Activated effector memory CD4-positive, alpha-beta T cell treated with anti-CD3 and anti-CD28 coated beads, Interleukin-2, amount 50 U/mL, for 16 hours (primary cell): ENCODE measurements at places on chromosomes 3 and 15.

- no peak for DNase-seq
Observed at GRCh38 chr3:3799173-3800079, at the start of gene LRRN1. Gene LRRN1, plus strand, starts transcription at chr3:3799431. Its CDS starts 45,211 bp downstream, at chr3:3844642.

GRCh38 chr3:28028554-28028953 lies 212.9 kb upstream of the CMC1 start:
- DNase-seq: no peak

DNA sequence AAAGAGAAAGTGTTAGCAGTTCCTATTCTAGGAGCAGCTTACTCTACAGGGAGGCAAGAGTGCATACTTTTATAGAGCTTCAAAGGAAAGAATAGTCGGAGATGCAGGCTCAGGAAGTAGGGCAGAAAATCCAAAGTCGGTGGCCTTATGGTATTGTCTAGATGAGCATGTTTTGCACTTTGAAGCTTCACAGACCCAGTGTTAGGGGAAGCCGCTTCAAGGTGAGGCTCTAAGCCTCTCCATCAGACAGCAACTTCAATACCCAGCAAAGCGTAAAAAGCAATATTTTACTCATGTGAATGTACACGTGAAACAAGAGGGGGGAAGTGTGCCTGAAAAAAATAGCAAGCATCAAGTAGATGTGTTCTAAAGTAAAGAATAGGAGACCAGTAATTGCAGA lies 125.6 kb upstream of the RASGRP1 start:
- no peak for DNase-seq

GRCh38 chr15:101293122-101293521 lies 1.9 kb downstream of the SNRPA1 start:
- no peak for DNase-seq

- DNase-seq: no peak
Observed at GRCh38 chr15:57418635-57419034, 42.3 kb downstream of the CGNL1 start.

GRCh38 chr3:160598865-160599264 lies 33.5 kb upstream of the KPNA4 start:
- no peak for DNase-seq

DNA sequence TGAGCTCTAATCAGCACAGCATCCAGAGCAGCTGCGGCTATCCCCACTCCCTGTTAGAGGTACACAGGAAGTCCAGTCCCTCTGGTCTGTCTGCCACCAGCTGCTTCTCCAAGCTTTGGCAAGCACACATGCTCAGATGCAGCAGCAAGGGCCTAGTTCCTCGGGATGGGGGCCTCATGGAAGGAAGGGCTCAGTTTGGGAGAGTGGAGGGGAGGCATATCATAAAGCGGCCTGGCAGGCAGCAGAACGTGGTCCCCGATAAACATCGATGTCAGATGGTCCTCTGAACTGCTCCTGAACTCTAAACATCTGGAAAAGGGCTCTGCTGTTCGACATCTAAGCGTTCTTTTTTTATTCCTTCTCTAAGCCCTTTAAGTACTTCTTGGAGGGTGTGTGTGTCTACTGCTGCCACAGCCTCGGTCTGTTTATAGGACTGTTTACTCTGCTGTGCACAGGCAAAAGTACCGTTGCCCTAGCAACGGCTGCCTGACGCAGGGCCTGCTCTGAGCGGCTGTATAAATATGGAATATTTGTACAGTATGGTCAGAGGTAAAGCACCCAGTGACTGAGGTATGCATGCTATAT lies 74.6 kb downstream of the PRICKLE2 start:
- no peak for DNase-seq

GRCh38 chr3:63467392-63467791 lies 185.1 kb upstream of the SNTN start:
- DNase-seq: no peak

GRCh38 chr3:53859178-53859577 lies 12.8 kb downstream of the IL17RB start:
- DNase-seq: no peak

- no peak for DNase-seq
Observed at GRCh38 chr15:33067456-33067855, 127.1 kb downstream of the FMN1 start.

GRCh38 chr3:115217678-115218451 lies 70.8 kb upstream of the ZBTB20 start:
- DNase-seq: no peak

DNA sequence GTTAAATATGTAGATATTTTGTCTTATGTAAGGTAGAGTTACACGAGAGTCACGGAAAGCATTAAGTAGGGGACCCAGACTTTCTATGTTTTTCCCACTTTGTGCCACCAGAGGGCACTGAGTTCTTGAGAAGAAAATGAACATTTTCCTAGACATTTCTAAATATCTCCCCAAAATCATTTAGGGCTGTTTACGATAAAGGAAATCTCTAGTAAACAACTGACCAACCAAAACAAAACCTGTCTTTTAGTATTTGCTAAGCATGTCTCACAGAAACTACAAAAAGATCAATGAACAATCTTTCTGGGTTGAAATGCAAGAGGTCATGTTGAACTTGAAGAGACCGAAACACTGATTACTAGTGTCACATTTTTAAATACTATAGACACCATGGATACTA lies 16.1 kb downstream of the POU1F1 start:
- no peak for DNase-seq

GRCh38 chr3:49791571-49791970 lies 5.2 kb upstream of the IP6K1 start:
- DNase-seq: peak; percentile 39

GRCh38 chr3:114624571-114625181 lies 330.8 kb downstream of the TIGIT start:
- DNase-seq: no peak

GRCh38 chr15:71518661-71519060 lies 291.7 kb upstream of the NR2E3 start:
- DNase-seq: no peak

DNA sequence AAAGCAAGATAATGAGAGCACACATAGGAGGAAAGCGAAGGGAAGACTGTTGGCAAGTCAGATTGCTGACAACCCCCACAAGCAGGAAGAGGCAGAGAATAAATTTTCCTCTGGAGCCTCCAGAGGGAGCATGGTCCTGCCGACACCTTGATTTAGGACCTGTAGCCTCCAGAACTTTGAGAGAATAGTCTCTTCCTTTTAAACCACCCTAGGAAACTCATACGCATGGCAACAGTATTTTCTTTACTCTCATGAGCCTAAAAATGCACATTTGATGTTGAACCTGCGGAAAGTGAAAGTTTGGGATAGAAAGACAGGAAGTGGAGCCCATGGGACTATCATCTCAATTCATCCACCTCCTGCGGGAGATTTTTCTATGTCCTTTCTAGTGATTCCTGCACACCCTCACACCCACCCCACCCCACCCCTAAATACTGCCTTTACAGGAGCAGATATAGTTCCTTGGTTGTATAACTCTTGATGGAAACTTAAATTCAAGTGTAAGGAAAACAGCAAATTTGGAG lies 116.7 kb upstream of the LPP start:
- DNase-seq: no peak

DNA sequence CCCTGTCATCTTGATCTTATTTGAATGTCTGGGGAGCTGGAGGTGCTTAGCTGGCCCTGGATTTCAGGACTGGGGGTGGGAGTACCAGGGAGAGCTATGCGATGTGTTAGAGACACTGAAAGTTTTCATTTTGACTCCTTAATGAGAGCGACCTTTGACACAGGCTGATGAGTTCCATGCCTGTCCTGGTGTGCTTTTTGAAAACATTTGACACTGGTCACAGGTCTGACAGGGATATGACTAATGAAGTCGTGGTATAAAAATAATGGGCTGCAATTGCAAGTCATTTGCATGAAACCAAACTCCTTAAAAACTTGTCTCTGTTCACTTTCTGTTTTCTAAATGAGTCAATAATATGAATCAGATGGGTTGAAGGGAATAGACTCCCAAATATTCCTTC lies 81.9 kb downstream of the MECOM start:
- no peak for DNase-seq

DNA sequence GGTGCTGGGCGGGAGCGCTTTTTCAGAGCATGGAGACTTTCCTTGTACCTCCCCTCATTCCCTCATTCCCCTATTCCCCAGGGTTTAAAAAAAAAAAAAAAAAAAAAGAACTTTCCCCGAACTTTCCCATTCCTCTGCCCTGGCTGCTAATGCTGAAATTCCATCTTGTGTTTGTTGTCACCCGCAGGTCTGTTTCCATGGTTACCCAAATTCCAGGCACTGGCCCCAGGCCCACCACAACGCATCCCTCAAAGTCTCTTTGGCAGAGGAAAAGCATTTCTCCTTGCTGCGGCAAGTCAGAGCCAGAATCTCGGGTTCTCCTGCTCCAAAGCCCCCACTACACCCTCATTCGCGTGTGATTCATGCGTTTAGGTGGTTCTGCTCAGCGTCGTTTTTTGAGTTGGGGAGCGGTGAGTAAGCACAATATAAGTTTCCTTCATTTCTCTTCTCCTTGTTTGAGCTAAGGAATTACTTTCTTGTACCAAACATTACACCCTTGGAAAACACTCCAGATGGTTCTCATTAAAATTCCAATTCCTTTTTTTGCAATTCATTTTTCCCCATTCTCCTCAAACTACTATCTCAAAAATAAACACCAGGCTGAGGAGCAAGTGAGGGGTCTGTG lies 21.6 kb downstream of the ANAPC13 start:
- no peak for DNase-seq

- DNase-seq: no peak
Observed at GRCh38 chr3:94596141-94596540, 533.3 kb downstream of the NSUN3 start.

- DNase-seq: no peak
Observed at GRCh38 chr15:60179786-60180391, 175.8 kb downstream of the FOXB1 start.

GRCh38 chr15:82045179-82045891 lies 483 bp downstream of the MEX3B start:
- DNase-seq: peak; percentile 69

GRCh38 chr3:18302517-18302916 lies 122.6 kb downstream of the SATB1 start:
- DNase-seq: no peak

- DNase-seq: no peak
Observed at GRCh38 chr3:62287392-62287927, 85.9 kb downstream of the FEZF2 start.

DNA sequence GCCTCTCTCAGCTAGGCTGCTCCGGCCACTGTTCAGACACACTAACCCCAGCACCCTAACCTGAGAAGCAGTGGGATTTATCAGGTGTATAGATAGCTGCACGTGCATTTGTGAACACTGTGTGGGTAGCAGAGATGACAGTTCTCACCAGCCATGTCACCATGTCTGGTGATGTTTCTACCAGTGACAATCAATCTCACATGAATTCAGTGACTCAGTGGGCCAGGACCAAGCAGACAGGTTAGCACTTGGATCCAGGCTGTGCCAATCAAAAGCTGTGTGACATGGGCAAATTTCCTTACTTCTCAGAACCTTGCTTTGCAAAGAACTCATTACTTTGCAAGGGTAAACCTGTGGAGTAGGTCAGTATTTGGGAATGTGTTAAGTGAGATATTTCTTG lies 65.3 kb upstream of the GATM start:
- DNase-seq: no peak

DNA sequence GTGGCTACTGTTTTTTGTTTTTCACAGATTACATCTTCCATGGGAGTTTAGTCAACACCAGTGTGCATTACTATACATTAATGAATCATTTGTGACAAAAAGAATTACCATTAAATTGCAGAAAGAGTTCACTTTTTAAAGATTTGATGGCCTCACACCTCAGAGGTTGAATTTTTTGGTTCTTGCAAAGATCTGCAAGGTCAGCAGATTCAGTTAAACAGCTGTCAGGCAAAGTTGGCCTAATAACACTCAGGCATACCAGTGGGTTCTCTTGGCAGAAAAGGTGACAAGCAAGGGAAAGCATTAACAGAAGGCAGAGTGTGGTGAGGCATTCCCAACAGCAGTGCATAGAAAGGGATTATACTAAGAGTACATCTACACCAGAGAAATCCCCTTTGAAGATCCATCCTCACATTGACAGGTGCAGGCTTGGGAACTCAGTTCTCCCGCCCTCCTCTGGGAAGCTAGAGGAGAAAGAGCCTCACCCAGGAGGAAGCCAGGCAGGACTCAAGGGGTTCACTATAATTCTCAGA lies 24.3 kb upstream of the PTX3 start:
- DNase-seq: no peak

DNA sequence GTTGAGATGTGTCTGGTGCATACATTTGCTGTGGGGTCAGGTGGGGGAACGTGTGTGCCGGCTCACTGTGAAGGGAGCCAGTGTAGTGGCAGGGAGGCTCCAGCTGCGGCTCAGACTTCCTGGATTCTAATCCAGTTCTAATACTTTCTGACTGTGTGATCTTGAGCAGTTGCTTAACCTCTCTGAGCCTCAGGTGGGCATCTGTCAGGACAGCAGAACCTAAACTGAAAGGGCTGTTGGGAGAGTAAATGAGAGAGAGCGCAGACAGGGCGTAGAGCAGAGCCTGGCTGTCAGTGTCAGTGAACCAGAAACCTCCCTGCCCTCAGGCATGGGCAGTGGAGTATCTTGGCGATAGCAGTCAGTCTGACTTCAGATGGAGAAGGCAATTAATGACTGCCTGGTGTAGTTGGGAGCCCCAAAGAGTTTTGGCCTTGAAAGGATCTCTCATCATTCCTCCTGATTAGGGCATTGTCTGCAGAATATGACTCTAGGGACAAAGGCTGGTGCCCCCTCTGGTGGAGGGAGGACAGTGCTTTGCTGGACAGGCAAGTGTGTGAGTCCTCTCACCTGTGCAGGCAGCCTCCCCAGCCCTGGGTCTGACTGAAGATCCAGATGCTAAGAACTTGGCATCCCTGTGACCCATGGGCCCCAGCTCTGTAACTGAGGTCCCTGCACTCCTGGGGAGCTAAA lies 9.6 kb downstream of the KBTBD13 start:
- no peak for DNase-seq

DNA sequence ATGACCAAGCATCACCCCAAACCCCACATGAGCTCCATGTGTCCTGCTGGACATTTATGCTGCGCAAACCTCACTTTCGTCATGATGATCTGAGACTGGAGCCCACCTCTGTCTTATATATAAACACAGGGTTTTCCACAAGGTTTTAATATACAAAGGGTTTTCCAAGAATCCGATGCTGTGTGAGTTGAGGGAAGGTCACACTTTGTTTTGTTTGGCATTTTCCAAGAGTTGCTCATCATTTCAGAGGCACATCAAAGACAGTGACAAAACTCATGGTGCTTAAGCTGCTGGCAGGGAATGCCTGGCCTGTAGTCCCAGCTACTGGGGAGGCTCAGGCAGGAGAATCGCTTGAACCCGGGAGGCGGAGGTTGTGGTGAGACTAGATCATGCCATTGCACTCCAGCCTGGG lies 20.0 kb downstream of the EFCC1 start:
- DNase-seq: peak; percentile 53

GRCh38 chr3:129025691-129026435 lies 24.8 kb downstream of the EFCC1 start:
- peak; percentile 58 for DNase-seq

- DNase-seq: no peak
Observed at GRCh38 chr15:82572311-82572710, 32.1 kb upstream of the RPS17 start.
